ENCODE measurements at places on chromosomes 12 and 14. TPM values are rescaled to one million over a fixed set of nuclear protein-coding genes. Genes with fewer than 3 reads are reported as not detected.

LRP1-AS gene
- not detected for total RNA-seq

TMED10 gene
- 231 TPM for total RNA-seq

SCFD1 gene
- total RNA-seq, result 337 TPM

MYO1H gene
- total RNA-seq, result not detected

IPO4 gene
- total RNA-seq, result 9.8 TPM

GNG2 gene
- 44.1 TPM for total RNA-seq

FRMD6 gene
- 133 TPM for total RNA-seq

SLC38A2 gene
- 471 TPM for total RNA-seq

KRT83 gene
- not detected for total RNA-seq

IFNG-AS1 gene
- total RNA-seq, result 0.32 TPM

SIX1 gene
- 6.2 TPM for total RNA-seq

FIGNL2 gene
- total RNA-seq, result 0.53 TPM

SMAGP gene
- total RNA-seq, result 13.4 TPM

FAM222A gene
- 1.2 TPM for total RNA-seq

EPYC gene
- 1.2 TPM for total RNA-seq

TAS2R10 gene
- 7.8 TPM for total RNA-seq

NDUFA12 gene
- total RNA-seq, result 76.8 TPM

EFS gene
- total RNA-seq, result 15.0 TPM

GLIPR1L1 gene
- total RNA-seq, result not detected

SLC38A6 gene
- 59.5 TPM for total RNA-seq

TARBP2 gene
- 22.2 TPM for total RNA-seq

CNIH1 gene
- 78.2 TPM for total RNA-seq

MAP4K5 gene
- total RNA-seq, result 145 TPM

FAR2 gene
- total RNA-seq, result 18.6 TPM

KLRB1 gene
- 2.3 TPM for total RNA-seq

C12orf75 gene
- total RNA-seq, result 21.7 TPM

MFAP5 gene
- total RNA-seq, result 244 TPM

TPH2 gene
- total RNA-seq, result not detected

NINJ2 gene
- total RNA-seq, result 1.7 TPM

SLC38A4 gene
- 8.8 TPM for total RNA-seq

MYBPC1 gene
- 85.2 TPM for total RNA-seq

CD9 gene
- 215 TPM for total RNA-seq

Data from urinary bladder (tissue), 4 donors.